Thoracic aorta (tissue), 2 donors: ENCODE measurements at places on chromosomes 3 and 15.

GRCh38 chr3:142663865-142664264 lies 60.0 kb upstream of the TRPC1 start:
- DNase-seq = no peak

GRCh38 chr15:49530092-49530491 lies 90.5 kb downstream of the FAM227B start:
- DNase-seq = no peak

DNA sequence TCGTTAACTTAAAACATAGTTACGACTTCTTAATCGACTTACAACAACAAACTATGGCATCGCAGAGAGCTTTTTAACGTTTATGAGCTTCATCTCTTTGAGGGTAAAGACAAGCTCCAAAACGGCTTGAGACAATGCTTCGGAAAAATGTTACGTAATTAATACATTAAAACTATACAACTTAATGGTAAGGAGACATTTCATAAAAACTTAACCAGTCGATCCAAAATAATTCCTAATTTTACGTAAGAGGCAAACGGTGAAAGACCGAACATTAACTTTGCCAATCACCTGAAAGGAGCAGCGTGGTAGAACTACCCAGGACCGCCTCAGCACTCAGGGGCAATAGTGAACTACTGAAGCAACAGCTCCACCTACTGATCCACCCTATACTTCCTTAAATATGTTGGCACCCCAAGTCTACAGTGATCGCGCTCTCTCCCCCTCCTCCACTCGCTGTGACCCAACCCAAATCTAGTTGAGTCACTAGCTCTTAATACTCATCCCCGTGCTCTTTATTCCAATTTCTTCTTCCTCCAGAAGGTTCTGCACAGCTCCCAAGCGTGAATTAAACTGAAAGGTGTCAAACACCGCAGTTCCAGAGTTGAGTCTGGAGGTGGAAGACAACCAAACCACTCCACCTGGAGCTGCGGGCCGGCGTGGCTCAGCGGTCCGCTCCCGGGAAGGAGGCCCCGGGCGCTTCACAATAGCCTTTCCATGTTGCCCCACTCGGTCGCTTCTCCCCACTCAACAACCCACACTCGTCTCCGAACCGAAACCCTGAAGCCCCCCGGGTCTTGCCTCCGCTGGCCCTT lies 901 bp downstream of the NAA50 start:
- DNase-seq = peak; percentile 72

DNA sequence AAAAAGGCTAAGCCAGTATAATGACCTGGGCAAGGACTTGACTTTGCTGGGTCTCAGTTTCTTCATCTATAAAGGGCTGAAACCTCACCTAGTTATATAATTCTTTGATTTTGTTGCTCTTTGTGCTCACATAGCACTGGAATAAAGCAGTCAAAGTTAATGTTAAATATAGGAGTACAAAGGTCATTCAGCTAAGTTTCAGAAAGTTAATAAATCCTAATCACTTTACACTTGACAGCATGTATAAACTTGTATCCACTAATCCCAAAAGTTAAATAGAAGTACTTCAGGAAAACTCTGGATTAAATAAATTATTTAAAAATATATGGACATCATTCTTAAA lies 33.9 kb downstream of the PLCL2 start:
- no peak for DNase-seq

DNA sequence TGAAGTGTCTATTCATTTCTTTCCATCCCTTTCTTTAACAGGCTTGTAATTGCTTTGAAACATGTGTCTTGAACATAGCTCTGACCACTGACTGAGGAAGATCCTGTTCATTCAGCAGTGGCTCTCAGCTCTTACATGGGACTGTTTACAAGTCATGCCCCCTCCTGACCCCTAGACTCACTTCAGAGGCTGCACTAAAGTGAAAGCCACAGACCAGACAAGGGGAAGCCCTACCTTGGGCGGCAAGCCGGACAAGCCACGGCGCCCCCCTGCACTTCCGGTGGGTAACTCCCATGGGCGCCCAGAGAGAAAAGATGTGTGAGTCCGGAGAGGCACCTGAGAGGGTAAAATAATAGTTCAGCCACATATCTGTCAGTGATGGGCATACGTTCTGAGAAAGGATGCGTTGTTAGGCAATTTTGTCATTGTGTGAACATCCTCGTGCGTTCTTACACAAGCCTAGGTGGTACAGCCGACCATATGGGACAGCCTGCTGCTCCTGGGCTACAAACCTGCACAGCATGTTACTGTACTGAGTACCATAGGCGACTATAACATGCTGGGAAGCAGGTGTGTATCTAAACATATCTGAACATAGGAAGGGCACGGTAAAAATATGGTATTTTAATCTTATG lies 116.2 kb downstream of the CHSY1 start:
- no peak for DNase-seq

DNA sequence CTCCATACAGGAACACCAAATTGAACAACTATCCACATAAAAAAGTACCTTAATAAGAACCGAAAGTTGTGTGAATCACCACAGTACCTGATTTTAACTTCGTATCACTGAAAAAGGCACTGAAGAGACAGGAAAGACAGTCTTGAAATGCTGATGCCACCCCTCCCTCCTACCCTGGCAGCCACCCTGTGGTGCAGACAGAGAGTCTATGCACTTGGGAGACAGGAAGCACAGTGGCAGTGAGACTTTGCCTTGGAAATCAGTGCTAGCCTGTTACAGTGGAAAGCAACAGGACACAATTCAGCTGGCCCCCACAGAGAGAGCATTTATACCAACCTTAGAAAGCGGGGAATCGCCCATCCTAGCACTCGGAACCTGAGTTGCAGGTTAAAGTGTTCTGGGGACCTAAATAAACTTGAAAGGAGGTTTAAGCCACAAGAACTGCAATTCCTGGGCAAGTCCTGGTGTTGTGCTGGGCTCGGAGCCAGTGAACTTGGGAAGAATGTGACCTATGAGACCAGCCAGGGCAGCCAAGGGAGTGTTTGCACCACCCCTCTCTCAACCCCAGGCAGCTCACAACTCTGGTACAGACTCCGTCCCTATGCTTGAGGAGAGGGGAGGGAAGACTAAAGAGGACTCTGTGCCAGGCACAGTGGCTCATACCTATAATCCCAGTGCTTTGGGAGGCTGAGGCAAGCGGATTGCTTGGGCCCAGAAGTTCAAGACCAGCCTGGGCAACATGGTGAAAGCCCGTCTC lies 240.1 kb downstream of the ISL2 start:
- DNase-seq = peak; percentile 25

GRCh38 chr3:72318504-72319193 lies 529.6 kb downstream of the SHQ1 start:
- no peak for DNase-seq

DNA sequence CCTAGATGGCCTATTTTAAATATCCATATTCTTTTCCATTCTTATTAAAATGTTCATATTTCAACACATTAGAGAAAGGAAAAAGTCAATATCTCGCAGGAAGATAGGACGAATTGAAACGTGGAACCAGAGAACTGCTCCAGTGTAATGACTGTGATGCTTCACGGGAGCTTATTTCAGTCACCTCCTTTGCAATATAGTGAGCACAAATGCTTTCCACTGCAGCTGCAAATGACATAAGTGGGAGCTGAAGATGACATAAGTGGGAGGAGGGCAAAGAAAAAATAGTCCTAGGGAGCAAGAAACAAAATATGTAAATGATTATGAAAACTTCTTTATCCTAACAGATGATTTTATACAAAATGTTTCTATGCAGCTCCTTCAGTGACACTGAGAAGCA lies 324.1 kb downstream of the ZNF385D start:
- DNase-seq = no peak
